ENCODE measurements at places on chromosomes 5 and 9.

GRCh38 chr9:135992486-135993408 is 31.6 kb upstream of the UBAC1 start:
- peak; percentile 78 for DNase-seq

- no peak for DNase-seq
Measured at GRCh38 chr5:173296737-173297676, 31.2 kb downstream of the STC2 start.

DNA sequence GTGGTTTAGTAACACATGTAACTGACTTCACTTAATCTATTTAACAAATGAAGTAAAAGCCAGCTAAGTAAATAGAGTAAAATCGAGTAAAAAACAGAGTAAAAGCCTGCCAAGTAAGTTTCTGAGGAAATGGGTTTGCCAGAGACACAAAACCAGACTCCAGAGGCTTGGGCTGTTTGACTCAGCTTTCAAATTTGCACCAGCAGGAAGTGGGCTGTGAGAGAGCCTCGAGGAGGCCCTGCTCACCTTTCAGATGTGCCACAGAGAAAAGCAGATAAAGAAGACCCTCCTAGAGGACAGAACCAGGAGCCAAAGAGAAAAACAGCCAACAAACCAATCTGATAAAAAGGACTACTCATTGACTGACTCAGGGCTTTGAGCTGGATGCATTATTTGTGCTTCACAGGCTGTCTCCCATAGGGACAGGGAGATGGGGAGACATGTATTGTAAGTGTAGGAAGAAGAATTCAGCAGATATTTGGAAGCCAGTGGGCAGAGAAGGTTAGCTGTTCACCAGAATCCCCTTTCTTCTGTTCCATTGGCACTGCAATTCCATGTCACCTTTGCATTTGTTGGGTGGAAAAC is 14.4 kb upstream of the AMACR start:
- no peak for DNase-seq

DNA sequence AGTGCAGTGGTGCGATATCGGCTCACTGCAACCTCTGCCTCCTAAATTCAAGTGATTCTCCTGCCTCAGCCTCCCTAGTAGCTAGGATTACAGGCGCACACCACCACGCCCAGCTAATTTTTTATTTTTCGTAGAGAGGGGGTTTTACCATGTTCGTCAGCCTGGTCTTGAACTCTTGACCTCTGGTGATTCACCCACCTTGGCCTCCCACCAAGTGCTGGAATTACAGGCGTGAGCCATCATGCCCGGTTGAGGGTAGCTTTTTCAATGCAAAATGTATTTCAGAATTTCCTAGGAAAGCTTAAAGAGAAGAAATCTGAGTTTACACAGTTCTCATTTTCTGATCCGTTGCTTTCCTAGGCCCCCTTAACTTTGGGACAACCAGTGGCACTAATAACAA is 15.7 kb downstream of the BDP1 start:
- no peak for DNase-seq

- peak; percentile 21 for DNase-seq
Measured at GRCh38 chr9:79572608-79573411, 1.0 kb downstream of the TLE4 start.

DNA sequence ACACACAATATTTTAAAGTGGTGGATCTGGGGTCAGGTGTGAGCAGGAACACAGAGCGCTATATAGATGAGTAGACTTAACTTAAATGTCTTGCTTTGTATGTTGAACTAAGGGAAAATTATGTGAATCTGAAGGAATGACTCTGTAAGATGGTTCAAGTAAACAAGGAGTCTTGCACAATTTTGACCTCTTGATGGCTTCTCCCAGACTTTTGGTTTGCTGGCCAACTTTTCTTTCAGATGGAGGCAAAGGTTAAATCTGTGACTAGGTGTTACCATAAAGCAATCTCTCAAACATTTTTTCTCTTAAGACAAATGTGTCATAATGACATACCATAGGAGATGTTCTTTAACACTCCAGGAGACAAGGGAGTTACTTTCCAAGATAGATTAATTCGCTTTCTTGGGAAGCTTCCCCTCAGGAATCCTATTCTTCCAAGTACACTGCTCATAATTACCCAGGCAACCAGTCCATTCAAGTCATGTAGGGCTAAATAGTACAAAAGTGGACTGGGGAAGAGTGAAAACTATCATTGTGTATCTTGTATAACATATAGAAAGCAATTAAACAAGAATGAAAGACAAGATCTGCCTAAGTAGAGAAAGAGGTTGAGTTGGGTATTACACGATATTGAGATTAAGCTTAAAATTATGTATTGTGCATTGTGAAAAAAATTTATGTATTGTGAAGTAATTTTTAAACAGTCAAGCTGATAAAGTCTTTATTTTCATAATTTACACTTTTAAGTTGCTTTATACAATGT is 60.3 kb upstream of the SLC27A6 start:
- no peak for DNase-seq

GRCh38 chr5:65623482-65623881 is 651 bp downstream of the TRIM23 start:
- DNase-seq: no peak

DNA sequence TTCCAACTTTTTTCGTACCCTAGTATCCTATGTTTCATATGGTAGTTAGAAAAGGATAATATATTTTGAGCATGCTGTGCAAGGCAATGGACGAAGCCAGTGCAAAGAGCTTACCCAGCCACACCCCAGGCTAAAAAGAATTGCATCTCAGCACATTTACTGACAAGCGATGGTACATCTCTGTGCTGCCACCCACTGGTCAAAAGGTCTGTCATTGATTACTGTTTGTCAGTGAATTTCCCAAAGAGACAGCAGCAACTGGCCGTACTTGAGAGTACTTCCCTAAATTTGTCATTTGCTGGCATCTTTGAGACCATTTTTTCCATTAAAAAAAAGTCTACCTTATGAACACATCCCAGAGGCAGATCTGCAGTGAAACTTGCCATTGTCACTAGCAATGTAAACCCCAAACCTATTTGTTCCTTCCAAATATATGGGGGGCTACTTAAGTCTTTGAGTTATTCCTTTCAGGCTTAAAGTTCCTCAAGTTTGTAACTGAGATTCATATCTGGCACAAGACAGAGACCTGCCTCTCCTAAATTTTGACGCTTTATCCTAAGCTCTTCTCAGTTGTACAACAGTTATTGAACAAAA is 184.3 kb downstream of the CTNND2 start:
- DNase-seq: no peak
